ENCODE measurements at places on chromosomes 5 and 9.

GRCh38 chr5:135236908-135237747 is 161.9 kb downstream of the MACROH2A1 start:
- DNase-seq, result no peak

DNA sequence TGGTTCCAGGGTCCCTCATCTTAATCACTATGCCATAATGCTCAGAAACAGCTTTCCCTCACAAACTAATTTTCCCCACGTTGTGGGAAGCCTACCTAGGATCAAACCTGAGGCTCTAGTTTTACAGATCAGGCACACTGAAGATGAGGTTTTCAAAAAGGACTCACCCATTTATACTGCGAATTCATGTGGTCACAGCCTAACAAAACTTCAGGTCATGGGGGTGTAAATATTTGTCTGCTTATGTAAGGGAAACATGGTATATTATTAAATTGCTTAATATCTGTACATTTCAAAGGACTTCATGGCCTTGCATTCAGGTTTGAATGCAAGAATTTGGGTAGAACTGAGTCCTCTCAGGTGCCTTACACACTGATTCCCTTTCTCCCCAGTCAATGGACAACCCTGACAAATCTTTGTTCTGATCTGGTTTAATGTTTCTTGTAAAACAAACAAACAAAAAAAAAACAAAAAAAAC is 12.1 kb downstream of the ZFAND5 start:
- DNase-seq, result no peak

GRCh38 chr5:105581988-105582690 is 2019.5 kb upstream of the NUDT12 start:
- no peak for DNase-seq

DNA sequence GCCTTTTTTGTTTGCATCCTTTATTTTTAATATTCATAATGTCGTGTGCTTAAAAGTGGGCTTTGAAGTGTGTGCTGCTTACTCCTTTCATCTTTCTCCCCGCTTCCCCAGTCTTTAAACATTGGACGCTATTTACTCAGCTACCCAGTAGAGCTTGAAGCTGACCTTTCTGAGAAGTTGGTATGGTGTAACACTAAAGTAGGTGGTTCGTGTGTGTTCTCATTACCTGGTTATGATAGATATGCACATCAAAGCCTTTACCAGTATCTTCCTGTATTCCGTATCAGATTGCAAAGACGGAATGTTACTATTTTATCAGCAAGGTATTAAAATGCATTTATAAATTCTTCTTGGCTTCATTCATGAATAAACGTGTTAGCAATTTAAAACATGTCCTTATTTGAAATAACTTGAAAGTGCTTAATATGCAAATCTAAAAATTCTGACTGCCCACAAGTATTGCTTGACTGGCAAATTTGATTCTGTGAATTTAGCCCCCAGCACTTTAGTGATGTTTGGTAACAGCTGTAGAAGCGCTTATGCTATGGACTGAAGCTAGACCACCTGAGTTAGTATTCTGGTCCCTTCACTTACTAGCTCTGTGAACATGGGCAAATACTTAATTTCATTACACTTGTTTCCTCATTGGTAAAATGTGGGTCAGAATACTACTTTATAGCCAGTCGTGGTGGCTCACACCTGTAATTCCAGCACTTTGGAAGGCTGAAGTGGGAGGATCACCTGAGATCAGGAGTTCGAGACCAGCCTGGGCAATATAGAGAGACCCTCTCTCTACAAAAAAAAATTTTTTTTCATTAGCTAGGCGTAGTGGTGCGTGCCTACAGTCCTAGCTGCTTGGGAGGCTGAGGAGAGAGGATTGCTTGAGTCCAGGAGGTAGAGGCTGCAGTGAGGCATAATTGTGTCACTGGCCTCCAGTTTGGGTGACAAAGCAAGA is 1.7 kb downstream of the RRAGA start:
- DNase-seq, result no peak

DNA sequence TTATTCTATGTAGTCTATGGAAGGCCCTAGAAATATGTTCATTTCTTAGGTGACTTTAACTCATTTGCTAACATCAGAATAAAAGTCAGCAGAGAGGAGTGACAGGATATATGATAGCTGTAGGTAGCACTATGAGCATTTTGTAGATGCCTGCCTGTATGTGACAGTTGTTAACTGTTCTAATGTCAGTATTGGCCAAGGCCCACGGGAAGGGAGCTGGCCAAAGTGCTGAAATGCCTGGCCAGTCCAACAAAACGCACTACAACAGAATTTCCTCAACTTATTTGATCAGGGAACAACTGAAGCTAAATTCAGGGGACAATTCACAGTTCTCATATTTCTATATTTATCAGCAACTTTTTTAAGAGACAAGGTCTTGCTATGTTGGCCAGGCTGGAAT is 20.8 kb downstream of the SV2C start:
- no peak for DNase-seq

GRCh38 chr5:64766941-64767340 is 1.6 kb downstream of the SREK1IP1 start:
- no peak for DNase-seq

- no peak for DNase-seq
Measured at GRCh38 chr9:136052991-136053756, 41.9 kb downstream of the NACC2 start.

- no peak for DNase-seq
Measured at GRCh38 chr5:173988554-173989431, at the start of gene C5orf47. TSS of gene C5orf47 (plus strand) at chr5:173989170. CDS start at chr5:173989264, 94 bp downstream.

DNA sequence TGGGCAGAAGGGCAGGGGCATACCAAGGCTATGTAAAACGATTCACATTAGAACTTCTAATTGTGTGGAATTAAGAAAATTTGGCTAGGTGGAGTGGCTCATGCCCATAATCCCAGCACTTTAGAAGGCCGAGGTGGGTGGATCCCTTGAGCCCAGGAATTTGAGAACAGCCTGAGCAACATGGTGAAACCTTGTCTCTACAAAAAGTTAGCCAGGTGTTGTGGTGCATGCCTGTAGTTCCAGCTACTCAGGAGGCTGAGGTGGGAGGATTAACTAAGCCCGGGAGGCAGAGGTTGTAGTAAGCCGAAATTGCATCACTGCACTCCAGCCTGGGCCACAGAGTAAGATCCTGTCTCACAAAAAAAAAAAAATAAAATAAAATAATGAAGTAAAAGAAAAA is 65.2 kb downstream of the LIX1 start:
- DNase-seq, result no peak

DNA sequence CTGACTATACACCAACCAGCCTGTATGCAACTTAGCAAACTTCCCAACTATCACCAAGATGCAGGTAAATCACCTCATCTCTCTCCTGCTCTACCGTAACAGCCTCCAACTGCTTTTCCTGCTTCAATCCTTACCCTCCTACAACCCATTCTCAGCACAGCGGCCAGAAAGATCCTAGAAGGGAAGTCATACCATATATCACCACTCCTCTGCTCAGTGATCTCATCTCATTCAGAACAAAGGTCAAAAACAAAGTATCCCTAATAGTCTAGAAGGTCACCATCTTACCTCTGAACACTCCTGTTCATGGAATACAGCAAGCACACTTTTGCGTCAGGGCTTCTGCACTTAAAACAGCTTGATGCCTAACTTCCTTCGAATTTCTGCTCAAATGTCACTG is 62.2 kb upstream of the RNF38 start:
- no peak for DNase-seq

- DNase-seq, result no peak
Measured at GRCh38 chr5:127515693-127516440, 1.6 kb upstream of the PRRC1 start.

GRCh38 chr9:136044971-136045594 is 50.0 kb downstream of the NACC2 start:
- no peak for DNase-seq

DNA sequence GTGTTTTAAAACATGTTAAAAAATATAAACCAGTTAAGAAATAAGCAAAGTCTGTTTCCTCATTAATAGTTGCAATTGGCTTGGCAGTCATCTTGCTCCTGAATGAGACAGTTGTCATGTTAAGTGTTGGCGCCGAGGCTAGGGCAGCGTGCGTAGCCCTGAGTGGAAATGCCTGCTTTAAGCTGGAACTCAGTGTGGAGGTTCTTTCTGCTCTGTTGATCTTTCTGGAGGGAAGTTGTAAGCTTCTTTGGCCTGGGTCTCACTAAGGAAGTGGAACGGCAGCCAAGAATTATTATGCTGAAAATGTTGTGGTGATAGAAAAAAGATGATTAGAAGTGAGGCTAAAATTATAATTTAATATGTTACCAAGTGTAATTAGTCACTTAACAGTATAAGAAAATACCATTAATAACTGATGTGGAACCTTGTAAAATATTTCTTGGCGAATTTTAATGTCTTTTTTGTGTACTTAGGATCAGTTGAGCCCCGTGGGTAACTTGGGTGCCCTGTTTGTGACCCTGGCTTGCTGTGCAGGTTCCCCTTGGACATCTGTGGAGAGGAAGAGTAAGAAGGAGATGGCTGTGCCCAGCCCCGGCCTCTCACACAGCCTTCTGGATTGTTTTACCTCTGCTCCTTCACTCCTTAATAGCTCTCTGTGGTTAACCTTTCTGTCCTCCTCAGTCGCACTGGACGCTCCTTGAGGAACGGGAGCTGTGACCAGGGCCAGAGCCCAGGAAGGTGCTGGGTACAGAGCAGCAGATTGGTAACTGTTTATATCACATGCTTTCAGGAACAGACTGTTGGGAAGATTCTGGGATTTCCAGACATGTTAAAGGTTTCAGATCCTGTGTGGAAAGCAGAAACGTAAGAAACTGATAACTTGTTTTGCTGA is 31.0 kb downstream of the PCBD2 start:
- DNase-seq, result no peak

- DNase-seq, result no peak
Measured at GRCh38 chr9:32722704-32723103, 60.6 kb upstream of the TMEM215 start.

- DNase-seq, result no peak
Measured at GRCh38 chr5:42074353-42074752, 149.3 kb downstream of the FBXO4 start.

DNA sequence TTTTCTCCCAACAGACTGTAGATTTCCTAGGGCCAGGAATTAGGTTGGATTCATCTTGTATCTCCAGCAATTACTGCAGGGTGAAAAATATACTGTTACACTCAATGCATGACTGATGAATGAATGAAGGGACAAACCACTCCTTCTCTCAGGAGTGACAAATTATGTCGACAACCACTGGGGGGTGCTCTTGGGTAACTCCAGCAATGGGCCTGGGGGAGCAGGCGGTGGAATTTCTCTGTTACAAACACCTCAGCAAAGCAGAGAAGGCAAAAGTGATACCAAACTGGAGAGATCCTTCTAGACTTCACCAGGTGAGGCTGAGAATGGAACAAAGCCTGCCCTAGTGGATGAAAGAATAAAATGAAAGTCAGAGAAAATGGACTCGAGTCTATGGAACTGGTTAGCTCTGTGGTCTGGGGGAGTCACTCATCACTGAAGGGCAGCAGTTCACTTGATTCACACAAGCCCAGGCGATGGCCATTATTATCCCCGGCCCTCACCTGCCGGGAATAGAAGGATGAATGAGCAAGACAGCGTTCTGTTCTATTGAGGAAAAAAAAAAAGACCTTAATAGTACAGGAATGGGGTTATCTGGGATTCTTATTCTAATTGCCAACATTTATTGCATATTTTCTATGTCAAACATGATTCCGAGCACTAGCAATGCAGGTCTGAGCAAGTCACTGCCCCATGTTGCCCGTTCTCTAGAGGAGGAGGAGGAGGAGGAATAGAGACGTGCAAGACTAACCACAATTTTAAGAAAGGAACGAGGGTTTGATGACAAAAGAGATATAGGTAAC is 341.1 kb downstream of the ASTN2 start:
- no peak for DNase-seq

GRCh38 chr5:73288803-73289720 is 116.1 kb downstream of the TMEM174 start:
- no peak for DNase-seq

DNA sequence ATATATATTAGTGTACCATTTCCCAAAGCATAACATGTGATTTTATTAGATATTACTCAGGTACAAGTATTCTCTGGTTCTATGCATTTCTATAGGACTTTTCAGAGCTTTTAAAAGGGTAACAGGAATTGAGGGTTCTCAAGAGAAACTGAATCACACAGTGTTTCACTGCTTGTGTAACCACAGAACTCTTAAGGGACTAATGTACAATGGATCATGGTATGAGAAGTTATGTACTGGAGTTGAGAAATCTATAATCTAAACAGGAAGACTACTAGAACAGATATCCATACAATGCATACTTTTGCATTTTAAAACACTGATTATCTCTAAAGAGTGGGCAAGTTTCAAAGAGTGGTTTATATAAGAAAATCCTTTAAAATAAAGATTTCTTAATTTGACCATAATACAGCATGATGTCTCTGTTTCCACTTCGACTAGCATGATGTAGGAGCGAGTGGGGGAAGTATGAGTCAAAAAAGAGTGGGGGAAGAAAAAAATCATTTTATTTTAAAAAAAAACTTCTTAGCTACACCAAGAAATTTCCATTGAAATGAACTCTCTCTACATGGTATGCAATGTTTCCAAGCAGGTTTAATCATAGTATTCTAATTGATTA is 183.5 kb downstream of the RFX3 start:
- DNase-seq, result no peak

DNA sequence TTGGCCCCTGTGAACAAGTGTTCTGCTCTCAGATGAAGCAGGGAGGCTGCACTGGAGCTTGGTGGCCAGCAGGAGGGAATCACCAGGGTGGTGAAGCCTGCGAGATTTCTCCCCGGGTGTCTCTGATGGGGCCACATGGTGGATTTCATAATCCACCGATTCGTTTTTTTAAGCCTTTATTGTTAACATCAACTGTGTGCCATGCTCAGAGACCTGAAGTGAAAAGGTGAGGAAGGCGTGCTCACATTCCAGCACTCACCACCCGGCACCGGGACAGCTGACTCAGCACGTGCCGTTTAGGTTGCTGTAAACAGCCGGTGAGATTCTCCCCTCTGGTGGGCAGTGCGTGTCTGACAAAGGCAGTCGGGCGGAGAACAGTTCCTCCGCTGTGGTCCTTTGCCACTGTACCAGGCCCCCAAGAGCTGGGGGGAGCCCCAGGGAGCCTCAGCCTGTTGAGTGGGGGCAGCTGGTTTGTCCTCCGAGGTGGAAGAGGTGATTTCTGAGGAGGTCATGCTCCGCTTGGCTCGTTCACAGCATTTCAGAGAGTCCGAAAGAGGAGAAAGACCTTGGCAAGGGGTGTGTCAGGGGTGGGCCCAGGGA is 12.7 kb upstream of the AHRR start:
- no peak for DNase-seq

DNA sequence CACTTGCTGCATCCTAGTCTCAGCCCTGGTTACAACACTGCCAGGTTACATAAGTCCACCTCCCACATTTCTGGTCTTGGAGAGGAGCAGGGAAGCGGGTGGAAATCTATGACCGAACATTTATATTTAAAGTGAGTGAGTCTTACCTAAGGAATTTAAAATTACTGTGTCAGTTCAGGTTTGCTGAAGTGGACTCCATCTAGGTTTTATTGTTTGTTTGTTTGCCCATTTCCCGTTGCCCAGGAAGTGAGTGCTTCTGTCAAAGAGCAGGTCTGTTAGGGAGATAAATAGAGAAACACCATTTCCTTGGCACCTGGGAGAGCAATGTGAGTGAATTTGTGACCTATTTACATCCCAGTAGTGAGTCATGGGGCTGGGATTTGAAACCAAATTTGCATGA is 179.5 kb downstream of the KIF4B start:
- no peak for DNase-seq

GRCh38 chr5:5139336-5139776 is 774 bp upstream of the ADAMTS16 start:
- DNase-seq, result no peak

- DNase-seq, result peak; percentile 84
Measured at GRCh38 chr5:93161661-93162654, 419.1 kb downstream of the NR2F1-AS1 start.
